ENCODE measurements at places on chromosomes 3 and 15.

- no peak for DNase-seq
Measured at GRCh38 chr3:89925976-89926375, 818.6 kb downstream of the EPHA3 start.

- no peak for DNase-seq
Measured at GRCh38 chr3:156973954-156974353, 147.8 kb downstream of the LEKR1 start.

GRCh38 chr3:177726807-177727206 lies 529.5 kb upstream of the TBL1XR1 start:
- no peak for DNase-seq

- peak; percentile 87 for DNase-seq
Measured at GRCh38 chr3:99637016-99637367, 1.4 kb upstream of the COL8A1 start.

Measured in choroid plexus epithelial cell (primary cell).